Stimulated activated CD4-positive, alpha-beta T cell treated with anti-CD3 and anti-CD28 coated beads, Interleukin-1b, Interleukin-23, amount 100 ng/mL, for 1 hour (primary cell): ENCODE measurements at places on chromosomes 2 and 18.

- no peak for DNase-seq
Observed at GRCh38 chr2:137862651-137863050, 101.6 kb upstream of the HNMT start.

DNA sequence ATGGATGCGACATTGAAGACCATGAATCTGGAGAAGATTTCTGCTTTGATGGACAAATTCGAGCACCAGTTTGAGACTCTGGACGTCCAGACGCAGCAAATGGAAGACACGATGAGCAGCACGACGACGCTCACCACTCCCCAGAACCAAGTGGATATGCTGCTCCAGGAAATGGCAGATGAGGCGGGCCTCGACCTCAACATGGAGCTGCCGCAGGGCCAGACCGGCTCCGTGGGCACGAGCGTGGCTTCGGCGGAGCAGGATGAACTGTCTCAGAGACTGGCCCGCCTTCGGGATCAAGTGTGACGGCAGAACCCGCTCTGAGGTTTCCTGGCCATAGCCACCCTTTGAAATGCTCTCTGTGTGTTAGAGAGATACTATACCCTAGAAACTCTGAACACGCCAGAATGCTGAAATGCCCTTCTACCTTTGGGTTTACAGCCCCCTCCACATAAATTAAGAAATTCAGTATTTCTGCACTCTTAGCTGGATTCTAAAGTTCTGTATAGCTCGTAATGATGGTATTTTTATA lies 659 bp downstream of the CHMP1B start:
- DNase-seq: no peak

- DNase-seq: no peak
Observed at GRCh38 chr2:39683022-39683699, 17.4 kb downstream of the TMEM178A start.

DNA sequence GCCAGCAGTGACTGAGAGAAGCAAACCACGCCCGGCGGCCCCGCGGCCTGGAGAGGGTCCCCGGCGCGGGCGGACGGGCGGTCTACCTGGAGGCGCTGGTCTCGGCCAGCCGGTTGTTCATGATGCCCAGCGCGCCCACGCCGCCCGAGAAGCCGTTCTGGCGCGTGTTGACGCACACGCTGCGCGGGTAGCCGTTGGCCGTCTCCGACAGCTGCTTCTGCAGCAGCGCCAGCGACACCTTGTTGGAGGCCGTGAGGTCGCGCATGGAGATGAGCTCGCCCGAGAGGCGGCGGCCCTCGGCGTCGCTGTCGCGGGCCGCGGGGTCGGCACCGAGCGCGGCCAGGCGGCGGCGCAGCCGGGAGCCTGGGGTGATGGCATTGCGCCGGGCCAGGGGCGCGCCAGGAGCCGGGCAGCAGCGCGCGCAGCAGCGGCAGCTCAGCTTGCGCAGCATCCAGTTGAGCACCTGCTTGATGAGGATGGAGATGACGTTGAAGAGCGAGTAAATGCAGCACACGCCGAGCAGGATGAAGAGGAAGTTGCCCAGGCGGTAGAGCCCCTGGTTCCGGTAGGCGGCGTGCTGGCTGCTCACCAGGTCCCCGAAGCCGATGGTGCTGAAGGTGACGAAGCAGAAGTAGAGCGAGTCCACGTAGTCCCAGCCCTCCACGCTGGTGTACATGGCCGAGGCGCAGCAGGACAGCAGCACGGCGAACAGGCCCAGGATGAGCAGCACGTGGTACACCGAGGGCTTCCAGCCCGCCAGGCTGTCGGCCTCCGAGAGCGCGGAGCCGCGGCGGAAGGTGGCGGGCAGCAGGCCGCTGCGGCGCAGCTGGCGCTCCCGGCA lies 118.1 kb downstream of the MSH2 start:
- DNase-seq: peak; percentile 39

- no peak for DNase-seq
Observed at GRCh38 chr2:72085513-72085912, 62.1 kb downstream of the CYP26B1 start.

- DNase-seq: no peak
Observed at GRCh38 chr18:51520676-51521180, 323.2 kb upstream of the MEX3C start.
